ENCODE measurements at places on chromosomes 2 and 18.
A peak's percentile ranks its signal among the peaks of the same experiment; 100 is the strongest.

DNA sequence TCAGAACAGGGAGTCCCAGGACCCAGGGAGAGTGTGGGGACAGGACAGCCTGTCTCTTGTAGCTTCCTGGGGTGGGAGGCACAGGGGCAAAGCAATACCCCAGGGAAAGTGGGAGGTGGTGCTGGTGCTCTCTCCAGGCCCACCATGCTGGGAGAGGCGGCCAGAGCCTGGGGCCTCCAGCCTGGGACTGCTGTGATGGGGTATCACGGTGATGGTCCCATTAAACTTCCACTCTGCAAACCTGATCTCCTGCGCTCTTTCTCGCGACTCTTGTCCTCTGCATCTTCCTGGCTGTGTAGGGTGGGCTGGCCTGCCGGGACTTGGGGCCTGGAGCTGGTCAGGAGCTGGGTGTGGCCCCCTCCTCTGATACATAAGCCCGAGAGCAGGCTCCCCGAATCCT, 8.0 kb upstream of the CAPN10 start:
- DNase-seq: no peak

DNA sequence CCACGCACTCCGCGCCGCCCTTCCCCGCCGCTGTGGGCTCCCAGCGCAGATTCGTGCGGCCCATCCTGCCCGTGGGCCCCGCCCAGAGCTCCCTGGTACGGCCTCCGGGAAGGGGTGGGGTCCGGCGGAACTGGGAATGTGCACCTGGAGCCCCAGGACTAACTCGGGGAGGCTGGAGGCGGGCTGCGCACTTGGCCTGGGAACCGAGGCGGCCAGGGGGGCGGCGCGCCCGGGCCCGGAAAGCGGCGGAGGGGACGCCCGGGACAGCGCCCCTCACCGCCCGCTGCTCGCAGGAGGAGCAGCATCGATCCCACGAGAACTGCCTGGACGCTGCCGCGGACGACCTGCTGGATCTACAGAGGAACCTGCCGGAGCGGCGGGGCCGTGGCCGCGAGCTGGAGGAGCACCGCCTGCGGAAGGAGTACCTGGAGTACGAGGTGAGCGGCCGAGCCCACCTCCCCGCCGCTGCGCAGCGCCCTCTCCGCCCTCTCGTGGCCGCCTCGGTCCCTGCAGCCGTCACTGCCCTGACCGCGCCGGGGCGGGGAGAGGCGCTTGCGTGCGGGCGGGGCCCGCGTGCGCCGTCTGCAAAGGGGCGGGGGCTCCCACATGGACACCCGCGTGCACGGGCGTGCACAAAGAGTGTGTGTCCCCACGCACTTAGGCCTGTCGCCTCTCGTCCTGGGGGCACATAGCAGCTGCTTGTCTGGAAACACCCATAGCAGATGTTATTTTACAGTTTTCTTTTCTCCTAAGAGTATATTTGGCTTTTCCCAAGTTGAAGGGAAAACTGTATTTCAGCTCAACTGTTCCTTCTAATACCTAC, 25.2 kb downstream of the PSD4 start:
- DNase-seq: peak; percentile 72

DNA sequence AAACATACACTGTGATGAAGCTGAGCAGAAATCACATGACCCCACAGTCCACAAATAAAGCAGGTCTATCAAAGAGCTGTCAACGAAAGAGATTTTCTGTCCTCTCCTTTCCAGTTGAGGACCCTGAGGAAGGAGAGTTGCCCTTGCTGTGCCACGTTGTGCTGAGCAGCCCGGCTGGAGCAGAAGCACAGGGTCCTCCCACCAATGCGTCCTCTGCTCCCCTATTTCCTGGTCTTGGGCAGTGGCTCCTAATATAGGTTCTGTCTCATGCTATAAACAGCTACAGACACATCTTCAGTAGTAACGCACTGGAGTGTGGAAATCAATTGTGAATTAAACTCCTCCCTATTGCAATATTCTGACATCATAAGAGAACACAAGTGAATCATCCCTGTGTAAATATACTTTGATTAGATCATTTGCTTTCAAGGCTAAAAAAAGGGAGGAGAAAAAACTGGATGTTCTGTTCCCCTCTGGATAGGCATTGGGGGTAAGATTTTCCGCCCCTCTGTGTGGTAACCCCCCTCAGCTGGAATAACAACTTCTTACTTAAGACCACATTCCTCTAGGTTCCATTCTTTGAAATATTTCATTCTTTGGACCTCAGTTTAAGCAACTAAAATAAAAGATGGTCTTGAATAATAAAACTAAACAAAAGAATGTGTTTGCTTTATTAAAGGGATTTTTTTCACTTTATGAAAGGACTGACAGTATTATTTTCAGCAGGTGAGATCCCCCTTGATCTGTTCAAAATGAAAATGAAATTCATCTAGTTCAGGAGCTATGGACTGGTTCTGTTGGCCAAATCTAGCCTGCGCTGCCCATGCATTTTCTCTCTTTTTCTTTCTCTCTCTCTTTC, 8.3 kb upstream of the RHOB start:
- no peak for DNase-seq

DNA sequence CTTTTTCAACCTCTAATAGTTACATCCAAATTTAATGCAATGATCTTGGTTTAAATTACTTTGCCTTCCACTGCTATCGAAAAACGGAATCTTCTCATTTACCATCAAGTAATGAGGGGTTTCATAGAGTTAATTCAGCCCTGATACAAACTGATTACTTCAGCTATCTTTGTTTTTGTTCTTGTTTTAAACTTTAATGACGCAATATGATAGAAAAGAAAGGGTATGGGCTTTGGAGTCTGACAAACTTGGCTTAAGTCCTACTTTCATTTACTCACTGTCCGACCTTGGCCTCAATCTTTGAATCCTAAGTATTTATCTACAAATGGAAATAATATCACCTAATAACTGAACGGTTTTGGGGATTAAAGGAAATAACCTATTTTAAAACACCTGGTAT, 16.1 kb downstream of the ADAM17 start:
- DNase-seq: no peak

DNA sequence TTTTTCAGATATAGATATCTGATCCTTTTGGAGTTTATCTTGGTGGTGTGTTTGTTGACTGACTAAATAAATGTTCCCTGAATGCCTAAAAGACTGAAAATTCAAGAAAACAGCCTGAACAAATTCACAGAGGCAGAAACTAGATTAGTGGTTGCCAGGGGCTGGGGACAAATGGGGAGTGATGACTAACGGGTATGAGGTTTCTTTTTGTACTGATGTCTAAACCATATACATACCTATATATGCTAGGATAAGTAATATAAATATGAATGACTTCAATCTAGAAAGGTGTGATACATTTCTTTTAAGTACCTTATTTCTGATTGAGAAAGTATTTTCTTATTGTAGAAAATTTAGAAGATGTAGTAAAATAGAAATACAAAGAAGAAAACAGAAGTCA, 176.9 kb upstream of the PGAP1 start:
- DNase-seq: no peak

GRCh38 chr2:95317123-95317500, 20.0 kb downstream of the KCNIP3 start:
- DNase-seq: no peak

DNA sequence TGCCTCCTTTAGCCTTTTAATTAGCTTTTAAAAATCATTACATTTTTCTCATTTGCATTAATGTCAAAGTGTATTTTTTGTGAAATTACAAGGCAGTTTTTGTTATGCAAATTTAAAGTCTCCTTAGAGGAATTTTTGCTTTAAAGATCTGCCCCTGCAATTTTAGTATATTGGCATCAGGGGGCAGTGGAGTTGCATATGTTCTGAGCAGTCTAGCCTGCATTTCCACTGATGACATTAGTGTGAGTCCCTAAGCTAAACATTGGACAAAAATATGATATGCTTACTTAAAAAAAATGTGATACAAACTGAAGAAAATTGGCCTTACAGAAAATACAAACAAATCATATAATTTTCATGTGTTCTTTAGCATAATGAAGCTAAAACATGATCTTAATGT, 426.5 kb downstream of the SLC4A3 start:
- DNase-seq: no peak

GRCh38 chr2:86003967-86004366, 101.7 kb downstream of the POLR1A start:
- DNase-seq: no peak

DNA sequence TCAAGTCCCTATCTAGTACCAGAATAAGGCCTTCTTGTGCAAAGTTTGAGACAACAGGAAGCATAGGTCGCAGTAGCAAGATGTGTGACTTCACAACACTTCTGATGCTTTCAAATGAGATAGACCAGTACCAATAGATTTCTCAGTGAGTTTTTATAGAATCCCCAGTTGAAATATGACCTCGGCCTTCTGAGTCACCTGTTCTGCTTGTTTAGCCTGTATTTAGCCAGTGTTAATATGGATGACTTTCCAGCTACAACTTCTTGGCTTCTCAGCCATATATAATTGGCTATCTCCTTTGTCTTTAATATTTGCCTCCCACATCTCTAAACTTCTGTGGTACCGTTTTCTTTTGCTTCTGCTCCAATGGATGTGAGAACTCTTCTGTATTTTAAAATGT, 113.8 kb downstream of the KYNU start:
- no peak for DNase-seq

All from T-helper 2 cell (primary cell).